Omental fat pad (tissue), 4 donors: ENCODE measurements at places on chromosomes 12 and 14.

DNA sequence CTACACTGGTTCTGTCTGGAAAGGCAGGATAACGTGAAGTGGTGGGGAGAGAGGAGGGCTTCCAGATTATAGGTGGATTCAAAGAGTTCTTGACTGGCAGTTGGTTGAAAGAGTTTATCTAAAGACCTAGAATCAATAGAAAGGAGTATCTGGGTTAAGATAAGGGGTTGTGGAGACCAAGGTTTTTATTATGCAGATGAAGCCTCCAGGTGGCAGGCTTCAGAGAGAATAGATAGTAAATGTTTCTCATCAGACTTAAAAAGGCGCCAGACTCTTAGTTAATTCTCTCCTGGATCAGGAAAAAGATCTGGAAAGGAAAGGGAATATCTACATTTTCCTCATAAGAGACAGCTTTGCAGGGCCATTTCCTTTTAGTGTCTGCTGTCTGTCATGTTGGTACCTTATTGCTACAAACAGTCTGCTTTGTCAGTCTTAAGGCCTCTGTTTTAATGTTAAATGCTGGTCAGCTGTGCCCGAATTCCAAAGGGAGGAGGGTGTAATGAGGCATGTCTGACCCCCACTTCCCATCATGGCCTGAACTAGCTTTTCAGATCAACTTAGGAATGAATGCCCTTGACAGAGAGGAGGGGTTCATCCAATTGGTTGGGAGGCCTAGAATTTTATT lies 401.3 kb downstream of the FUT8 start:
- no peak for DNase-seq

DNA sequence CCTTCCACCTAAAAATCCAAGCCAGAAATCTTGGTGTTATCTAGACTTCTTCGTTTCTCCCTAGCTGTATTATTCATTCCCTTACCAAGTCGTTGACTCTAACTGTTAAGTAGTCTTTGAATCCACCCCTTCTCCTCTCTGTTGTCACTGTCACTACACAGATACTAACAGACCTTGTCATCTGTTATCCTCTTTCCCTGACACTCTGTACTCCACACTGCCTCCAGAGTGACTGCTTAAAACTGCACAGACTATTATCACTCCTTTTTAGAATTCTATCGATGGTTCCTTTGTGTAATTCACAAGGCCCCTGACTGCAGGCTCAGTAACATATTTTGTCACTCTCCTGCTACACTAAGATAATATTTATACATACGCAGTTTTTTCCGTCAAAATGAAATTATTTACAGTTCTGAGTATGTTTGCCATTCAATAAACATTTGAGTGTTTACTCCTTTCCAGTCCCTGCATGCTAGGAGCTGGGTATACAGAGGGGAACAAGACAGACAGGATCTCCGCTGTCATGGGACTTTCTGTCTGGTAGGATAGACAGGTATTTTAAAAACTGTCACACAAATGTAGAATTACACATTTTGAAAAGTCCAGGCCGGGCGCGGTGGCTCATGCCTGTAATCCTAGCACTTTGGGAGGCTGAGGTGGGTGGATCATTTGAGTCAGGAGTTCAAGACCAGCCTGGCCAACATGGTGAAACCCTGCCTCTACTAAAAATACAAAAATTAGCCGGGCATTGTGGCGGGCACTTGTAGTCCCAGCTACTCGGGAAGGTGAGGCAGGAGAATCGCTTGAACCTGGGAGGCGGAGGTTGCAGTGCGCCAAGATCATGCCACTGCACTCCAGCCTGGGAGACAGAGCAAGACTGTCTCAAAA lies 3.8 kb downstream of the MARS1 start:
- no peak for DNase-seq

DNA sequence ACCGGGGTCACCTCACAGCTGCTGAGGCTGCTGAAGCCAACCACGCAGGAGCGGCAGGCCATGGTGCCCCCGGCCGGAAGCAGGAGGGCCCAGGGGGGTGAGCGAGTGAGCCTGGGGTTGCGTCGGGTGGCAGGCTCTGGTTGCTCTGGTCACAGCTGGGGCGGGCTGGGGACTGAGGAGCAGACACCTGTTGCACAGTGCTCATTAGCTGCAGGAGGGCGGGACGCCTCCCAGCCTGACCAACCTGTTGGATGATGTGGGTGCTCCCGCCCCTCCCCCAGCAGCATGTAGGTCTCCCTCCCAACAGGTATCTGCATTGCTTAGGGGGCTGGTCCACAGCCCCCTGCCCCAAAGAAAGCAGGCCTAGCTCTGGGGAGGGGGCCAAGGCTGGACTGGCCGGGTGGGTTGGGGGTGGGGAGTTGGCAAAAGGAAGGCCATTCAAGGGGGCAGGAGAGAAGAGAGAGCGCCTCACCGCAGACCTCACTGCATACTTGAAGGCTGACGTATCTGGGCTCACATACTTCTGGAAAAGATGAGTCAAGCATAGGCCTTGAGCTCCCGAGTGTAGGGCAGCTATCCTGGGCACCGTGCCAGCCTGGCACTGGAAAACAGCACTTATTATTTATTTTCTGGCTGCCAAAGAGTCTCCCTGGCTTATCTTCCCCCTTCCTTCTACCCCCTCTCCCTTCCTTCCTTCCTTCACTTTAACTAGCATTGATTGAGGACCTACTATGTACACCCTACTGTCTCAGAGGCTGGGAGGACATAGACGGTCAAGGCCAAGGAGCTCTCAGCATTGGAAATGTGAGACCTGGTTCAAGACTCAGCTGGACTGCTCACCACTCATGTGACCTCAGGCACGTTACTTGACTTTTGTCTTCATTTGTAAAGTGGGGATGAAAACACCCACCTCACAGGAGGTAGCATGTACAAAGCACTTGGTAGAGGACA lies at the start of gene KRT80:
KRT80 (minus strand) TSS at position 174 of the 951 bp plus-strand sequence; CDS start at position 62, 112 bp downstream.
- peak; percentile 92 for DNase-seq

DNA sequence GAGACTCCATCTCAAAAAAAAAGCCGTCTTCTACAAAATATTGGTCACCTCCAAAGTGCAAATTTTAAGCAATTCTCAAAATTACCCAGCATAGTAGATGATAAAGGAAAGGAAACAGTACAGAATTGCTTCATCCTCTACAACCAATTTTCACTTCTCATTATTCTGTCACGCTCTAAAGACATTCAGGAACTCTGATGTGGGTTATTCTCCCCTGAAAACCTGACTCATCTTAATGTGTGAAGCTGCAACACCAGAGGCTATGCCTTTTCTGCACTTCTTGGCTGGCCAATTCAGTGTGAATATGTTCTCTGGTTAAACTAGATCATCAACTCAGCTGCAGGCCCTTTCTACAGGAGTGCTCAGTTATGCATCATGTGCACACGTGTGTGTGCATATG lies 11.0 kb downstream of the PTGER2 start:
- no peak for DNase-seq

DNA sequence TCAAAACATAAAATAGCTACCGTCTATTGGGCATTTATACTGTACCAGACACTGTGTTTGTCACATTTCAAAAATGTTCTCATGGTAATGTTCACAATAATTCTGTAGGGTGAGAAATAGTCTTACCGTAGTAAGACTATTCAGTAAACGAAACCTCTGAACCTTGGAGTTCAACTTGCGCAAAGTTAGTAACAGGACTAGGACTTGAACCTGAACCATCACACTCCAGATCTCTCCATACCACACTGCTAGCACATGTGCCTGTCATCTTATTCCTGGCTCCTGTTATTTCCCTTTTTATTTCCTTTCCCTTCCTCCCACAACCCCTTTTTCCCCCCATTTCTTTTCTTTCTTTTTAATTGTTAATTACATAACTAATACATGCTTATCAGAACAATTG lies 65.4 kb downstream of the PLEKHA5 start:
- no peak for DNase-seq

- DNase-seq: no peak
Measured at GRCh38 chr14:81655423-81656314, 122.0 kb upstream of the SEL1L start.

DNA sequence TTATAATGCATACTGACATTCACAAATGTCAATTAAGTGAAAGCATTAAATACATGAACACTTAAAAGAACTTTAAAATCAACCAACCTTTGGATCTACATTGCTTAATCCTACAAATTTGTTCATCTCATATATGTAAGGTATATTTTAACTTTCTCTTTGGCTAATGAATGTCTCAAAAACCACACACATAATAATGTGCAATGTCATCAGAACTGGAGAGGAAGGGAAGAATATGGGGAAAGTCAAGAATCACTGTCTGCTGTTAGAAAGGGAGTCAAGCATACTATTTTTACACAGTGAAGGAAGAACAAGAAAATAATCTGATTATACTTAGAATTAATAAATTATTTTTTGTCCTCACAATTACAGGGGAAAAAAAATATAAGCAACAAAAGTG lies 4.9 kb downstream of the GMFB start:
- no peak for DNase-seq

- DNase-seq: no peak
Measured at GRCh38 chr12:25761356-25761755, 197.1 kb upstream of the RASSF8 start.

- no peak for DNase-seq
Measured at GRCh38 chr12:58393152-58393551, 451.8 kb downstream of the ATP23 start.

DNA sequence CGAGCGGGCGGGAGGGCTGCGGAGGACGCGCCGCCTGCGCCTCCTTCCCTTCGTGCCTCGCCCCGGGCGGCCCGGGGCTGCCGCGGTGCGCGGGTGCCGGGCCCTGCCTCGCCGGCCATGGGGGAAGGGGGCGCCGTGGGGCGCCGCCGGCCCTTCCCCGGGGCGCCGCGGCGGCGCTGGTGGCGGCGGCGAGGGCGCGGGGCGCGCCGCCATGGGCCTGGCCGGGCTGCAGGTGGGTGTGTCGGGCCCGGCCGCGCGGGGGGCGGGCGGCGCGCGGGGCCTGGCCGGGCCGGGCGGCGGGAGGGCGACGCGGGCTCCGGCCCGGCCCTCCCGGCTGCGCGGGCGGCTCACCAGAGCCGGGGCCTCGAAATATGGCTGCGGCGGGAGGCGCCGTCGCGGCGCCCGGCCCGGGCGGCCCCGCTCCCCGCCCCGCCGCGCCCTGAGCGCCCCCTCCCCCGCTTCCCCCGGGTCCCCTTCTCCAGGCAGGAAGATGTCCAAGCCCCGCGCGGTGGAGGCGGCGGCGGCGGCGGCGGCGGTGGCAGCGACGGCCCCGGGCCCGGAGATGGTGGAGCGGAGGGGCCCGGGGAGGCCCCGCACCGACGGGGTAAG lies 5.1 kb downstream of the KMT5A start:
- no peak for DNase-seq
